ENCODE measurements at places on chromosomes 11 and 22.

GRCh38 chr11:105912666-105913065 lies 109.4 kb downstream of the MSANTD4 start:
- no peak for DNase-seq

DNA sequence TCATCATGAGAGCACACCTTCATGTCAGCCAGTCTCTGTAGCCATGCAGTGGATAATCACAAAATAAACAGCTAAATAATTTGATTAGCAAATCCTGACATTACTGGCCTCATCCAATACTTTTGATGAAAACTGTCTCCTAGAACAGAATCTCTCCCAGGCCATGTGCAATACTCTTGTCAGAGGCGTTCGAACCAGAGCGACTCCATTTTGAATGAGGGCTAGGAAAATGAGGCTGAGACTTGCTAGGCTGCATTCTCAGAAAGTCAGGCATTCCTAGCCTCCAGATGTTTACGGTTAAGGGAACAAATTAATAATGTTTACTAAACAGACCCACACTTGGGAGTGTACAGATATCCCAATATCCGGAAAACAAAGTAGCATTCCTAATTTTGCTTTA lies 69.9 kb downstream of the FAM168A start:
- DNase-seq = no peak

GRCh38 chr22:32327596-32328171 lies 30.0 kb upstream of the RFPL3 start:
- peak; percentile 34 for DNase-seq

DNA sequence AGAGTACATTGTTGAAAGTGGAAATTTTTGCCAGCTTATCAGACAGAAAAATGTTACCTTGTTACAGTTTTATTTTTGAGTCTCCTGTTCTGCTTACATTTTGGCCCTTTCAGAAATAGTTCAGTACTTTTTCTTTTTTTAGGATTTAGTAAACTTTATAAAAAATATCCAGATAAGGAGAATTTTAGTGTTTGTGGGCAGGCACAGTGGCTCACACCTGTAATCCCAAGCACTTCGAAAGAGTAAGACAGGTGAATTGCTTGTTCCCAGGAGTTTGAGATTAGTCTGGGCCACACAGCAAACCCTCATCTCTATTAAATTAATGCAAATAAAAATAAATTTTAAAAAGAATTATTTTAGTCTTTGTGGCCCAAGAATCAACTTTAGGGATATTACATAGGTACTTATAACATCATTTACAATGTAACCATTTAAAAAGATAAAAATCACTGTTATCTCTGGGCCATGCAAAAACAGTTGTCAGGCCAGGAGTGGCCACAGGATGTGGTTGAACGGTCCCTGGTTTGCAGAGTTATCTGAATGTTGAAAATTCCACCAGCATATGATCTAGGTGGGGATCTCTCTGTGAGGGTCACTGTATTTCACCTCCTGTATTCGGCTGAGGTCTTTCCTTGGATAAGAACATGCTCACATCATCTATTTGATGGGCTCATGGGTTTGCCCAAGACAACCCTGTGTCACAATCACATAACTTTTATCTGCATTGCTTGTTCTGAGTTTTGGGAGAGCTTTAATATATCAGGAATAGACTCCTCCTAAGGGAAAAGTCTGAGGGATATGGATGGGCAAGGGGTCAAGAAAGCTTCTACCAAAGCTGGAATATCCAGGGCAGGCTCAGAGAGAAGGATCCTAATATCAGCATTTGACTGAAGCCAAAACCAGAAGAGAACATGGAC lies 91.5 kb downstream of the GGTLC2 start:
- no peak for DNase-seq

GRCh38 chr11:5923794-5924193 lies 18.3 kb upstream of the OR56A3 start:
- DNase-seq = no peak

DNA sequence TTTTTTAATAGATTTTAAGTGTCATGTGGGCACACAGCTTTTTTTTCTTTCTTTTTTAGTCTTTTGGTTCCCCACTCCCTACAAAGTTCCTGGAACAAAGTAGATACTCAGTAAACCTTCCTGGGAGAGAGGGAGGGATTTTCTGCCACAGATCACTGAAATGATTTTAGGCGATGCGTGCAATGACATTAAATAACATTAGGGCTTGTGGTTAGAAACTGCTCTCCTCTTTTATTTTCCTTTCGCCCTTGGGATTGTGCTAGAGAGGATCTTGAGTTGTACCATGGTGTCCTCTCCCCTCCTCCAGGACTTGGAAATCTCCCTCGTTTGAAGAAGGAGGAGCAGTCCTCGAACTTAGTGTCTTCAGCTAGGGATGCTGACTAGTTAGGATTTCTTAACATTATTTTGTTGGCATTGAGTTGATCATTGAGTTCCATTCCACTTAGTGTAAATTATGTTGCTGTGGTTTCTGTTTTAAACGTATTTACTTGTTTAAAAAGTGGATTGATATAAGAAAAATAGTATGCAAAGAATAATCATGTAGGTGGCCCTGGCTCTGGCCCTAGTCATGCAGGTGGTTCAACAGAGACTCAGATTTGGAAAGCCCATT lies 88.4 kb downstream of the TRAF6 start:
- no peak for DNase-seq

- no peak for DNase-seq
Observed at GRCh38 chr11:113926273-113927197, 21.9 kb downstream of the HTR3B start.

DNA sequence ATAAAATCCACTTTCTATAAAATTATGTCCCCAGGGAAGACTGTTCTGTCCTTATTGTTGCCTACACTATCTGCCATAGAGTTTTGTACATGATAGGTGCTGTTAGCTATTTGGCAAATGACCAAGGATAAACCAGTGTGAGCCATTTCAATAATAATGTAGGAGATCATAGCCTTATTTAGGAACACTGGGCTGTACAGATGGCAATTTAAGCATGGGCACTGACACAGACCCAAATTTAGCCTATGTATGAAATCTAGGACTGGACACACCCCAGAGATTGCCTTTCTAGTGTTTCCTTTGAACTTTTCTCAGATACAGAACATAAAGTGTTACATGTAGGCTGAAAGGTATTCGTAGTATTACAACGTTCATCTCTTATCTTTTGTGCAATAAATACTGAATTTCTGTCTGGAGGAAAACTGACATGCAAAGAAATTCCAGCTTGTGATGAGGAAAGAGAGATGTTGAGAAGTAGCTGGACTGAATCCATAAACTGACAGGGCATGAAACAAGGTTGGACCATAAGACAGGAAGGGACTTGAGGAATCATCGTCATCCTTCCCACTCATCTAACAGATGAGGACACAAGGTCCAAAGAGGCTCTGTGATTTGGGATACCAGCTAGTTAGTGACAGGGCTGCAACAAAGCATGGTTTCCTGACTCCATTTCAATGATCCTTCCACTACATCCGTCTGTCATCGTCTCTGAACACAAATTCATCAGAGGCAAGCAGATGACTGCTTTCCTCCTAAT lies 60.3 kb downstream of the TMPRSS5 start:
- no peak for DNase-seq

GRCh38 chr11:43738600-43739409 lies 58.3 kb downstream of the HSD17B12 start:
- no peak for DNase-seq

GRCh38 chr11:13638422-13638821 lies 30.0 kb upstream of the FAR1 start:
- DNase-seq = no peak

DNA sequence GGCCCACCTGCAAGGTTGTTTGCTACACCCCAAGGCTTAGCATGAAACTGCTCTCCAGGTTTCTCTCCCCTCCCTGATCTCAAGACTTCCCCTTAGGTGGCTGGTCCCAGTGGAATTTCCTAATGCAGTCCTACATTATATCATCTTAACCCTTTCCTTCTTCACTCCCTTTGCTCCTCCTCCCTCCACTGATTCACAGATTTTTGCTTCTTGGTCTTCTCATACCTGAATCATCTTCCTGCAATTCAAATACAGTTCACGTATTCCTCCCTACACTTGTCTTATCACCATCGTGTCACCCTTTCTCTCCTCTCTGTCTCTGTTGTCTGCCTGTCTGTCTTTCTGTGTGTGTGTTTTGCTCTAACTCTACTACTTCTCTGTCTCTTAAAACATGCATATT lies 17.0 kb downstream of the MMP10 start:
- DNase-seq = no peak

GRCh38 chr11:67628710-67629385 lies 889 bp downstream of the NUDT8 start:
- no peak for DNase-seq

GRCh38 chr22:20094197-20094807 lies 14.3 kb downstream of the DGCR8 start:
- no peak for DNase-seq

DNA sequence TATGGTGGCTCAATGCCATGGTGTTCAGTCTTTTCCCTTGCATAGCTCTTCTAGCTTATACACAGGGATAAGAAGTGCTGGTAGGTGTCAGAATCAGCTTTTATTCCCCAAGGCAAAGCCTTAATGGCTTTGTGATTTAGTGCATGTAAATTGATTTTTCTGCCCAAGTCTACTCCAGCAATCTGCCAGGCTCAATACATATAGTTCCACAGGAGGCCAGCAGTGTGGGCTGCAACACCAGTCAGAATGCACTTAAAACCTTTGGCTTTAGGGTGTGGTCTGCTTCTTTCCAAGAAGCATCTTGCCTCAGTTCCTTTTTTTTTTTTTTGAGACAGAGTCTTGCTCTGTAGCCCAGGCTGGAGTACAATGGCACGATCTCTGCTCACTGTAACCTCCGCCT lies 14.5 kb upstream of the CAPRIN1 start:
- no peak for DNase-seq

DNA sequence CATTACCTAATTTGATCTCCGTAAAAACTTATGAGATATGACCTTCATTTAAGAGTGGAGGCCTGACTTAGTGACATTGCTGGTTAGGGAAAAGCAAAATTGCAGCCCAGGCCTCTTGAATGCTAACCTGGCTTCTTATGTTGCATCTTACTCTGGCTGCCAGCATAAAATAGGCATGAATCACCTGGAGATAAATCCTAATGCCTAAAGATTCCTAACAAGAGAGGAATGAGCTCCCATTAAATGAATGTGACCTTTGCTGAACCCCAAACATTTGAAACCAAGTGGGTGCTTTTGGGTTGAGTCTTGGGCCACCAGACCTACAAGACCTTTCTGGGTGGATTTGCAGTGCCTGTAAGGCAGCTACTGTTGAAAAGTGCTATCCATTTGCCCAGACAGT lies 1145.6 kb upstream of the TENM4 start:
- DNase-seq = no peak

GRCh38 chr11:41983475-41983874 lies 524.0 kb upstream of the LRRC4C start:
- DNase-seq = no peak

DNA sequence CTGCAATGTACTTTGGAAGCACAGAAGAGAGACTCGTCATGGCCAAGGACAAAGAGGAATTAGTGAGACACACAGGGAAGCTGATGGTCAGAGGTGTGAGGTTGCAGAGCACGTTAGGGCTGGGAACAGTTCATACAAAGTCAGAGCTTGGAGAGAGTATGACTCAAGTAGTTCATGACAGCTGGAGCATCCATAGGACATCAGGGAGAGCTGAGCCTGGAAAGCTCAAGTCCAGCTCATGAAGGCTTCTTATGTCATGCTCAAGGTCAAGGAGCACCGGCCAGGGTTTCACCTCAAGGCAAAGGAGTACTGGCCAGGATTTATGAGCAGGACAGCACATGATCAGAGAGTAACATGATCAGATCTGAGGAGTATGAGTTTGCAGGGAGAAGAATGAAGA lies 64.6 kb upstream of the CHST1 start:
- no peak for DNase-seq

DNA sequence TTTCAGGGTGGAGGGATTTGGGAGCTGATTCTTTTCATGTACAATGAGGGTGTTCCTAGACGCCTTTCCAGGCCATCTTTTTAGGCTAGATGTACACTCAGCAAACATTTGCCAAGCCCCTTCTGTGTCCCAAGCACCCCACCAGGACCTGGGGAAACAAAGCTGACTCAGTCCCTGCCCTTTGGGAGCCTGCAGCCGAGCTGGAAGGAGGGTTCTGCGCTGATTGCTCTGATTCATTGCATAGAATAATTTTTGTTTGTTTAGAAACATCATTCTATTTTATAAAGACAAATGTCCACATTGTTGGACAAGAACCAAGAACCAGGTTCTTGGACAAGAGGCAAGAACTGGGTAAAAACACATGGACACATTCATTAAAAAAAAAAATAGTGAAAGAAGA lies 16.7 kb downstream of the TP53AIP1 start:
- no peak for DNase-seq

DNA sequence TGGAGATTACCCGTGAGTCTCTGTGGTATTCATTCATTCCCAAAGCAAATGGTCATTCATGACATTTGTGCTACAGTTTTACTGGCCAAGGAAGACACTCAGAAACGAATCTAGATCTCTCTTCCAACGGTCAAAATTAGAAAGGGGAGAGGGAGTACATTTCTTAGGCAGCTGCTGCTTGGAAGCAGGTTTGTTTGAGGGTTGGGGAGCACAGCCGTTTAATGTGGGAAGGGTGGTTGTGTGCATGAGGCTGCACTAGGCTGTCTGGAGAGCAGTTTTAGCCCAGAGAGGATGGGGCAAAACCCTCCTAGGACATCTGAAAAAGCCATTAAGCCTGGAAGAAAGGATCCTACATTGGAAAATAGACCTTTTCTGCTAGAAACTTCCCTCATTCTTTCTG lies 29.7 kb upstream of the TIMP3 start:
- no peak for DNase-seq

DNA sequence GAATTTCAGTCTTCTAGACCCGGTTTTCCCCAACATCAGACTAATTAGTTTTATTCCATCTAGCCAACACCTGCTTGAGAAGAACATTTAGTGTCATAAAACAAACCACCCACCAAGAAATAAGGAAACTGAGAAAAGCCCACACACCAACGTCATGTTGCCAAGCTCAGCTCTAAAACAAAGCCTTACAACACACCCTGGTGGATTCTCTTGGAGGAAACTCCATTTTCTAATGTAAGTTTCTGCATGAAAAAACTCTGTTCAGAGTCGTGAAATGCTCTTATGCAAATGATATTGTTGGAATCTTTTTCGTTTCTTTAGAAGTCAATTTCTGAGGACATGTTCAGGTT lies 105.0 kb upstream of the RAG2 start:
- DNase-seq = no peak

- no peak for DNase-seq
Observed at GRCh38 chr11:132960273-132961078, 571.8 kb downstream of the OPCML start.

- DNase-seq = no peak
Observed at GRCh38 chr11:47514825-47515647, 37.9 kb downstream of the CELF1 start.
